ENCODE measurements at places on chromosomes 5 and 9.

- DNase-seq = no peak
Measured at GRCh38 chr9:26142631-26143030, 464.4 kb upstream of the TUSC1 start.

DNA sequence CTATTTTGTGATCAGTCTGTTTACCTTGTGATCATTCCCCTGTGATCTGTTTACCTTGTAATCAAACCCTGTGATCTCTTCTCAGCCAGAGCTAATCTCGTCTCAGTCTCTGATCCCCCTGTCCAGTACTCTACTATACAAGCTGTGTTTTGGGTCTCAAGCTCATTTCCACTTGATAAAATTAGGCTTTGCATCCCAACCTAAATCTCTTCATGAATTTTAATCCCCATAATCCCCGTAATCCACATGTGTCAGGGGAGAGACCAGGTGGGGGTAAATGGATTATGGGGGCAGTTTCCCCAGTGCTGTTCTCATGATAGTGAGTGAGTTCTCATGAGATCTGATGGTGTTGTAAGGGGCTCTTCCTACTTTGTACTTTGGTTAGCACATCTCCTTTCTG lies 157.2 kb downstream of the PRR16 start:
- DNase-seq = no peak

DNA sequence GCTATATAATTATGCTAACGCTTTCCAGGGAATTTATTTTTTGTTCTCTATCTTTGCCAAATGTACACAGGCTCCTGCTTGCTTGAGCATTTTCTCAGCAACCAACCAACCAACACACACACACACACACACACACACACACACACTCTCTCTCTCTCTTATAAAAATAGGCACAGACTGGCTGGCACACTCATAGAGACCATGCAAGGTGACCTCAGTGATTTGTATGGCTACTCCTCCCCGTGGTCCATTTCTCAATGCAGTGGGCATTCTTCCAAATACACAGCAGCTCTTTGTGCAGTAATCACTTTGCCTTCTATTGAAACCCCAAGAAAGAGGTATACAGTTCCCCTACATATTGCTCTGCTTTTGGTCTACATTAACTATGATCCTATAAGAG lies 416.0 kb downstream of the MAN2A1 start:
- no peak for DNase-seq

GRCh38 chr9:92710368-92710767 lies 40.4 kb upstream of the IPPK start:
- no peak for DNase-seq

GRCh38 chr5:1540831-1541701 lies 17.3 kb upstream of the LPCAT1 start:
- DNase-seq = no peak

DNA sequence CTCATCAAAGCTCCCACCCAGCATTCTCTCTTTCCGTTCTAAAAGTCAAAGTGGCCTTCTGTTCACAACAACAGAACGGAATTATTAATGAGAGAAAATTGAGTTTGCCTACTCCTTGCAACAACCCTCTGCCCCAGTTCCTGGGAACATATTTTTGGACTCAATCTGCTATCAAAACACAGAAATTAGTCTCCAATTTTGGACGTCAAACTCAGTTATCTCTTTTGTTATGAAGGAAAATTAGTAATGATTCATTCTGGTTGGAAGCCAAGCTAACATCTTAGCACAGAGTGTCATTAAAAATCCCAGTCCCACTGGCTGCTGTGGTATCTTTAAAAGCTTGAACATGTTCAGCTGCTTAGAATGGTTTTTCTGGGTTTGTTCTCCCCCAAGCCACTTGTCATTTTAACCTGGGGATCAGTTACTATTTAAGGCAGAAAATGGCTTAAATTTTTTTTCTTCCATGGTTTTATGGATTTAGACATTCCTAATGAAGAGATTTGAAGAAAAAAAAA lies 343.2 kb downstream of the TRIM32 start:
- DNase-seq = no peak

GRCh38 chr5:66239034-66239433 lies 94.9 kb downstream of the SREK1 start:
- DNase-seq = no peak

- no peak for DNase-seq
Measured at GRCh38 chr5:58335518-58335917, 124.4 kb downstream of the PLK2 start.

- DNase-seq = no peak
Measured at GRCh38 chr9:4317681-4318080, 17.8 kb upstream of the GLIS3 start.

- no peak for DNase-seq
Measured at GRCh38 chr5:10728679-10729078, 32.4 kb downstream of the DAP start.

DNA sequence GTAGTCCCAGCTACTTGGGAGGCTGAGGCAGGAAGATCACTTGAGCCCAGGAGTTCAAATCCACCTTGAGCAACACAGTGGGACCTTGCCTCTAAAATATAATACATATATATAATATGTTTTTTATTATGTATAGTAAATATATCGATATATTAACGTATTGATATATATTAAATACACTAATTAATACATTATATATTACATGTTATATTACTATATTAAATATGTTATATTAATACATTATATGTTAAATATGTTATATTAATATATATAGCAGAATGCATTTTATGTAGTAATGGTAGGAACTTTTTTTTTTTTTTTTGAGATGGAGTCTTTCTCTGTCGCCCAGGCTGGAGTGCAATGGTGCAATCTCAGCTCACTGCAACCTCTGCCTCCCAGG lies 18.1 kb upstream of the BNC2 start:
- no peak for DNase-seq

GRCh38 chr5:80977764-80978163 lies 17.6 kb downstream of the RASGRF2 start:
- DNase-seq = no peak

GRCh38 chr5:167381457-167381856 lies 910.0 kb upstream of the WWC1 start:
- no peak for DNase-seq

- no peak for DNase-seq
Measured at GRCh38 chr5:170311511-170312300, 14.1 kb upstream of the LCP2 start.

DNA sequence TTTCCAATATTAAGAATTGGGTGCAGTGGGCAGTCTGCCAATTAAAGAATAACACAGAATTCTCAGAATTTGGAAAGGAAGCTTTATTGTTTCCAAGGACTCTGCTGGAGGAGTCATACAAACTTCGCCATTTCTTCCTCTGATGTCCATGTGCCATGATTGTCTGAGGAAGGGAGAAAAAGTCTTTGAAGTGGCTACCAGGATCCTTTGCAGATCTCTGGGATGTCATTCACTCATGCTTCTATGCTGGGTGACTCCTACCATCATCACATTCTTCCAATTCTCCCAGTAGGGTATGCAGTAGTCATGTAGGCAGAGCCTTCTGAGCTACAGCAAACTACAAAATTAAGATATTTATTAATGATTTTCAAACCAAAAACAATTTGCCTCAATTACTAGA lies 3.2 kb upstream of the SMAD5 start:
- no peak for DNase-seq

GRCh38 chr5:160237571-160238093 lies 8.3 kb downstream of the FABP6 start:
- DNase-seq = no peak

DNA sequence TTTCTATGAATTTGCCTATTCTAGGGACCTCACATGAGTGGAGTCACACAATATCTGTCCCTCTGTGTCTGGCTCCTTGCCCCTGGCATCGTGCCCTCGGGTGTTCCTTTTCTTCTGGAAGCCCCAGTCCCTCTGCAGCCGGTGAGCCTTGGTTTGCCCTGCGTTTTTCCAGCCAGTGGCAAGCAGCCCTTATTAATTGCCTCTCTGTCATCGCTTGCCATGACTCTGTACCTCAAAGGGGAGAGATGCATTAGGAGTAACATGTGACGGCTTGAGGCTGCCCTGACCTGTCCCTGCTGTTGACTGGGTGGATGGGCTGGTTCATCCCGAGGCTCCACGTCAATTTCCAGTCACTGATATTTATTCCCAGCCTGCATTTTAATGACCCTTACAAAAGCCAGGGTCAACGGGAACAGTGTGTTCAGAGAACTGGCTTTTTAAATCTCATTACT lies 87.3 kb downstream of the CFAP90 start:
- DNase-seq = no peak

- DNase-seq = no peak
Measured at GRCh38 chr9:117682955-117683710, 21.1 kb upstream of the TLR4 start.

DNA sequence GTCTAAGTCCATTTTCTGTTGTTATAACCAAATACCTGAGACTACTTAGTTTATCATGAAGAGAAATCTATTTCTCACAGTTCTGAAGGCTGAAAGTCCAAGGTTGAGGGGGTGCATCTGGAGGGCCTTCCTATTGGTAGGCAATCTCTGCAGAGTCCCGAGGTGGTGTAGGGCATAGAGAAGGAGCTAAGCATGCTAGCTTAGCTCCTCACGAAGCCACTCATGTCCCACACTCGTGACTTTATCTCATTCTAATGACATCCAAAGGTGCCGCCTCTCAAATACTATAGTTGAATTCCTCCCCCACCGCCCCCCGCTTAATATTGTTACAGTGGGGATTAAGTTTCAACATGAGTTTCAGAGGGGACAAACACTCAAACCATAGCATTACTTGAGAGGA lies 36.0 kb upstream of the ZBED3 start:
- no peak for DNase-seq

DNA sequence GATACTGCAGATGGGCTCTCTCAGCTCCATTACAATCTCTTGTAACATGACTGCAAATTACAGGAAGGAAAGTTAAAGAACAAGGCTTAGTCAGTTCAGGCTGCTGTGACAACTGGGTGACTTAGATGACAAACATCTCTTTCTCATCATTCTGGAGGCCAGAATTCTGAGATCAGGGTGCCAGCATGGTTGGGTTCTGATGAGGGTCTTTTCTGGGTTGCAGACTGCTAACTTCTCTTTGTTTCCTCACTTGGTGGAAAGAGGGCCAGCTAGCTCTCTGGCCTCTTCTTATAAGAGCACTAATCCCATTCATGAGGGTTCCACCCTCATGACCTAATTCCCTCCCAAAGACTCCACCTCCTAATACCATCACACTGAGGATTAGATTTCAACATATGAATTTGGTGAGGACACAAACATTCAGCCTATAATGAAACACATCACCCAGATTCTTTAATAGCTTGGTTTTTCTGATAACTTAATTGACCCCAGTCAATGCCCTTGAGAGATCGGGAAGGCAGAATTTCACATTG lies 73.6 kb upstream of the MAMDC2 start:
- no peak for DNase-seq

DNA sequence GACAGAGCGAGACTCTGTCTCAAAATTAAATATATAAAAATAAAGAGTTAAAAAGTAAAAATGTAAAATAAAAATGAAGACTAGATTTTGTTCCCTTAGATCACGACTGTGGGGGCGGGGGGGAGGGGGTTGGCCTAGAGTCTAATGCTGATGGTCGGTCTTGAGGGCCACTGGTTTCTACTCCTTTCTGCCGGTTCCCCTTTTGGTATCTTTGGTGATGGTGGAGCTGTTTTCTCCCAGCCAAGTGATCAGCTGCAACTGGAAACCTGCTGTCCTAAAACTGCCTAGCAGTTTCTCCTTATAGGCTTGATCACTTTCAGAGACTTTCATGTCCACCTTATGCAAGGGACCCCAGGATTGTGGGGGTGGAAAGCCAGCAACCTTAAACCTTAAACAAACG lies 1.1 kb downstream of the SRD5A1 start:
- no peak for DNase-seq

- no peak for DNase-seq
Measured at GRCh38 chr5:130138406-130139045, 234.3 kb downstream of the CHSY3 start.

GRCh38 chr5:133285583-133286021 lies 233.8 kb downstream of the HSPA4 start:
- DNase-seq = no peak

- DNase-seq = no peak
Measured at GRCh38 chr9:4290427-4290837, 9.4 kb downstream of the GLIS3 start.

GRCh38 chr9:6911901-6912638 lies 154.3 kb downstream of the KDM4C start:
- no peak for DNase-seq

DNA sequence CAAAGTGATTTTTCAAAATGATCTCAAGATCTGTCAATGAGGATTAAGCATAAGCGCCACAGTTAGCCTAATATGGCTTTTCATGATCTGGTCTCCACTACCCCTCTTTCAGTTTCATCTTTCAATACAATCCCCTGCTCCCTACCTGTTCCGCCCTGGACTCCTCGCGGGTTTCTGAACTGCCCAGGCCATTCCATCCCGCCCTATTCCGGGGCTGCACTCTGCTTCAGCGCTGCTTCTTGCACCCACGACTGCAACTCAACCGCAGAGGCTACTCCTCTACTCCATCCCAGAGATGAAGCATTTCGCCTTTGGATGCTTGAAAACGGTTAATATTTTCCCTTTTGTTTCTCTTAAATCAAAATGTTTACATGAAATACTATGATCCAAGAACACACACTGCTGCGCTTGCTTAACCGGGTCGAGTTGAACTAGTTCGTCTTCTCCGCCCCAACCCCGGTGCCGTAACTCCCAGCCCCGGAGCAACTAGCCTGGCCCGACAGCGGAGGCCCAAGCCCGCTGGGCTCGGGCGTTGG lies 716 bp upstream of the OTULIN start:
- no peak for DNase-seq

DNA sequence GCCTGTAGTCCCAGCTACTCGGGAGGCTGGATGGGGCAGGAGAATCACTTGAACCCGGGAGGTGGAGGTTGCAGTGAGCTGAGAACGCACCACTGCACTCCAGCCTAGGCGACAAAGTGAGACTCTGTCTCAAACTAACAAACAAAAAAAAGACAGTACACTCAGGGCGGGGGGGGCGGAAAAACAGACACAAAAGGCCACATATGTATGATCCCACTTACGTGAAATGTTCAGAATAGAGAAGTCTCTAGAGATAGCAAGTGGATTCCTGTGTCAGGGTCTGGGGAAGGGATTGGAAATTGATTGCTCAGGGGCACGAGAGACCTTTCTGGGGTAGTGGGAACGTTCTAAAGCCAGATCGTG lies 9.0 kb upstream of the LCN1 start:
- no peak for DNase-seq

DNA sequence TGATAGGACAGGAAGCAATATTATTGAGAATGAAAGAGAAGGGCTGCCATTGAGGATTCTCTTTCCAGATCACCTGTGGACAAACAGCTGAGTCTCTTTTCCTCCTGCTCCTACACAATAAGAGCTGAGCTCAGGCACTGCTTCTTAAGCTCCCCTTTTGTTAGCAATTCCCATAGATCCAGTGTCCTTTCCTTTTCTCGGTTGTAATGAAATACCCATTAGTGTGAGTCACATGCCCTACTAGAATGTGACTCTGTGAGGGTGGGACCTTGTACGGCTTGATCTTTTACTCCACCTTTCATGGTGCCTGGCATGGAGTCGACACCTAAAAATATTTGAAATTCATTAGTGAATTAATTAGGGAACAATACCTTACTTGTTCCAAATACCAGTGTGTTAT lies 269.2 kb downstream of the NR3C1 start:
- DNase-seq = no peak

GRCh38 chr9:99368341-99369326 lies 146.6 kb downstream of the SEC61B start:
- no peak for DNase-seq

GRCh38 chr9:120377268-120378159 lies 202.5 kb downstream of the CDK5RAP2 start:
- DNase-seq = no peak

All from cortex of kidney (tissue), 1 donor.